ENCODE measurements at places on chromosomes 5 and 9.

GRCh38 chr5:151562019-151562707, 29.0 kb downstream of the FAT2 start:
- DNase-seq, result no peak

- DNase-seq, result no peak
Observed at GRCh38 chr5:174872271-174872670, 147.9 kb downstream of the MSX2 start.

DNA sequence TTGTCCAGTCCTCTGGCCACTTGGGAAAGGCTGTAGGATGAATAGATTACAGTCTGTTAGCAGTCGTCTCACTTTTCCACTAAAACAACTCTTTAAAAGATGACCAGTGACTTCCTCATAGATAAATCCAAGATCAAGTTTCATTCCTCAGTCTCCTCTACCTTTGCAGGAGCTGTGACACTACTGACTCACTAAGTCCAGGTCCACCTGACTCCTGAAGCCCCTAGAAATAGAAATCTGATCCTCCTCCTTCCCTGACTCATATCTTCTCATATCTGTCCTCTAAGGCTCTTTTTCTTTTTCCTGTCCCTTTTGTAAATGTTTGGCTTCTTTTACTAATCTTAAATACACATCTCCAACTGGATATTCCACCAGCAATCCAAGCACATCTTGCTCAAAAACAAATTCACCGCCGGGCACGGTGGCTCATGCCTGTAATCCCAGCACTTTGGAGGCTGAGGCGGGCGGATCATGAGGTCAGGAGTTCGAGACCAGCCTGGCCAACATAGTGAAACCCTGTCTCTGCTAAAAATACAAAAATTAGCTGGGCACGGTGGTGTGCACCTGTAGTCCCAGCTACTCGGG, 2.6 kb downstream of the CCDC125 start:
- no peak for DNase-seq

- no peak for DNase-seq
Observed at GRCh38 chr5:173278641-173279040, 43.6 kb upstream of the NKX2-5 start.

DNA sequence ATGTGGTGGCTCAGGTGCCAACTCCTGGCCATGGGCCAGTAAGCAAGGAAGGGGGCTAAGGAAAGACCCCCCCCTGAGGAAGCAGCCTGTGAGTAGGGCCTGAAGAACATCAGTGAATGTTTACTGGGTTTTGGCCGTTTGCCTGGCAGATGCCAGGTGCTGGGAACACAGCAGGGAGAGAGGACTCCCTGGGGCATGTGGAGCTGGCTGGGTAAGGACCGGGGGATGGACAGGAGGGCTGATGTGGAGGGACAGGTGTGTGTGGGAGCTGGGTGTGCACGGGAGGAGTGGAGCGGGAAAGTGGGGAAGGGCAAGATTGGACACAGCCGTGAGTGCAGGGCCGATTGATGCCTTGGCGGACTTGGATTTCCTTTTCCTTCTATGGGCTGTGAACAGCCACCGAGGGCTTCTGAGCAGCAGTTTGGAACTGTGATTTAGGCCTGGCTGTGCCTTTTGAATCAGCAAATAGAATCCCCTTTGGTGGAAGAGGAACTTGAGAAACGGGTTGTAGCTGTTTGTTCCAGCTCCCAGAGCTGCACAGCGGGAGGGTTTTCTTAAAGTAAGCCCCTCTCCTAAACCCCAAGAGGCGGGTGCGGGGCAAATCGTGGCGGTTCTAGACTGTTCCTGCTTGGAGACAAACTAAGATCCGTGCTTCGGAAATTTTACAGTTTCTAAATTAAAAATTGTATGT, 3.1 kb downstream of the HMCN2 start:
- DNase-seq, result no peak

- peak; percentile 33 for DNase-seq
Observed at GRCh38 chr5:24539613-24540012, 105.2 kb downstream of the CDH10 start.
